ENCODE measurements at places on chromosomes 1 and 21. TPM values are rescaled to one million over a fixed set of nuclear protein-coding genes. Genes with fewer than 3 reads are reported as not detected.
A peak's percentile ranks its signal among the peaks of the same experiment; 100 is the strongest.

DNA sequence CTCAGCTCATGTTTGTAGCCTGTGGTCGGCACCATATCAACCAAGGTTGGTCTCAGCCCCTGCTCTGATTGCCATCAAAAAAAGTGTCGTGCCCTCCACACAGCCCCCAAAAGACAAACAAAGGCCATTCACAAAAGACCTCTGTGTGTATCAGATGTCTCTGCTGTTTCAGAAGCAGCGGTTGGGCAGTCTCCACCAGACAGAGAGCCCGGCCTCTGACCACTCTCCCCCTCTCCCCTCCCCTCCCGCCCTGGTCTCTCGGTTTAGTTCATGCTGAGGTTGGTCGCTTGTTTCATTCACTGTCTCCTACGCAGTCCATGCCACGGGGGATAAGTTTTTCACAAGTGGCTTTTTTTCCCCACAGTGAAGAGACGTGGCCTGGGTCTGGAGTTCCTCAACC lies 27.1 kb downstream of the ACTA1 start:
- H3K27ac ChIP-seq, result no peak overlapping the region
- H3K4me1 ChIP-seq, result peaks cover 41% of the 10 kb centered on the region
- peak overlapping the region; percentile 30 for H3K4me3 ChIP-seq
- peaks cover 4% of the 10 kb centered on the region for H3K27me3 ChIP-seq

GRCh38 chr21:34222031-34222335 lies 141.8 kb upstream of the KCNE2 start:
- no peaks in the 10 kb centered on the region for H3K36me3 ChIP-seq
- no peaks in the 10 kb centered on the region for H3K4me1 ChIP-seq
- no peak overlapping the region for H3K4me3 ChIP-seq
- DNase-seq, result peak; percentile 32

DNA sequence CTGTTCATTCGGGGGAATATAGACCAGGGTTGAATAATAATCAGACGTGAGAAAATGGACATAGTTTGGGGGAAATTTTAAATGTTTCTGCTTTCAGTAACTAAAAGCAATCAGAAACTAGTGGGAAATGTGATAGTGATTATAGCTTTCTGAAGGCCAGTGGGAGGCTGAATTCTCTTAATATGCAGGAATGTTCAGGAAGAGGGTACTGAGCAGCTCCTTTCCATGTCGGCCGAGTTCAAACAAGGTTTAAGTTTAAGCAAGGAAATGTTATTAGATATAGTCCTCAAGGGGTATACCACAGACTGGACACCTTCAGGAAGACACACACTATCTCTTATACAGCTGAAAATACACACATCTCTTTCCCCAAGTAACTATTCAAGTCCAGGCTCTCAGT lies 105.5 kb downstream of the HHAT start:
- H3K4me3 ChIP-seq, result no peak overlapping the region
- no peak for DNase-seq

GRCh38 chr1:116374353-116375147 lies 1.5 kb downstream of the ATP1A1 start:
- H3K27me3 ChIP-seq, result no peaks in the 10 kb centered on the region
- DNase-seq, result no peak
- H3K36me3 ChIP-seq, result no peaks in the 10 kb centered on the region
- peak overlapping the region; percentile 98 for H3K4me3 ChIP-seq

DNA sequence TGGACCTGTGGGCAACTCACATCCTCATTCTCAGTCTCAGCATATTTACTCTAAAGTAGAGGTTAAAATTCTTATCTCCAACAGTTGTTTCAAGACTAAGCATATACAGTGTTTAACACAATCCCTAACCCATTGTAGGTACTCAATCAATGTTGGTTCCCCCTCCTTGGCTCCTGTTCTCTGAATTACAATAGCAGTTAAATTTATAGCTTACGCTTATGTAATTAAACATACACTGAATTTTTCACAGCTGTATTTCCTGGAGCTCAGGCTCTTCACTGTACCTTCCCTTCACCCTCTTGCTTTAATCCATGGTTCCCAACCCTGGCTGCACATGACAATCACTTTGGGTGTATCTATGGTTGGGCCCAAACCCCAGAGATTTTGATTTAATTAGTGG lies 89.4 kb downstream of the LPAR3 start:
- H3K36me3 ChIP-seq, result no peaks in the 10 kb centered on the region
- no peaks in the 10 kb centered on the region for H3K27me3 ChIP-seq
- no peak overlapping the region for H3K27ac ChIP-seq
- no peak for DNase-seq

The ANKRD65 gene
- 3.2 TPM for total RNA-seq

The RNF207 gene
- total RNA-seq, result 19.4 TPM

All from vagina (tissue), 2 donors.